Fibroblast of the aortic adventitia (primary cell): ENCODE measurements at places on chromosomes 3 and 15.

DNA sequence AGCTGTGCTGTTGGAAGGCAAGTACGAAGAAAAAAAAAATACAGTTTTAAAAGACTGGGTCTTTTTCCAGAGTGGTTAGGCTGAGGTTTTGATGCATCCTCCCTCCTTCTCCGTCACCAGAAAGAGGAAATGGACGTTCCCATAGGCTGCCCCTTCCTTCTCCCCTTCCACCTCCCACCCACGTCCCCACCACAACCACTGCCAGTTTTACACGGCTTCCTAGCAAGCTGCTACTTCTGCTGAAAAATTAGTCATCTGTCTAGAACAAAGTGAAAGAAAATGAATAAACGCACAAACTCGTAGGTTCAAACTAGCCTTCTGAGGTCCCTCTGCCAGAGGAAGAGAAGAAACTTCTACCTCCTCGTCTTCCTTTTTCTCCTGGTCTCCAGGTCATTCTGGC lies 71.6 kb upstream of the RPL35A start:
- no peak for DNase-seq

DNA sequence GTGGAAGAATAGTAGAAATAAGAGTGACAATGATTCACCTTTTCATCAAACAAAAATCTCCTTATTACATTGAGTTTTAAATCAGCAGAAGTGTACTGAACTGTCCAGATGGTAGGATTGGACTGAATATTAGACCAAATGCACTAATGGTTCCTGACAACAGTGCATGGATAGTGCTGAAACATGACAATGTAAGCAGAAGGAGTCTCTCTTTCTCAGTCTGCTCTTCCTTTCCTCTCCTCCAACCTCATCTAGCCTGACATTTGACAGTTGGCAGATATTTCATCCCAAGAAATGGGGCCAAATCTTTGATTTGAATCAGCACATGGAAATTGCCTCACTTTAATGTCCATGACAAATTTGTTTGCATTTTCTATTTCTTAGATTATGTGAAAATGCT lies 225.1 kb upstream of the PLSCR5 start:
- DNase-seq: no peak

DNA sequence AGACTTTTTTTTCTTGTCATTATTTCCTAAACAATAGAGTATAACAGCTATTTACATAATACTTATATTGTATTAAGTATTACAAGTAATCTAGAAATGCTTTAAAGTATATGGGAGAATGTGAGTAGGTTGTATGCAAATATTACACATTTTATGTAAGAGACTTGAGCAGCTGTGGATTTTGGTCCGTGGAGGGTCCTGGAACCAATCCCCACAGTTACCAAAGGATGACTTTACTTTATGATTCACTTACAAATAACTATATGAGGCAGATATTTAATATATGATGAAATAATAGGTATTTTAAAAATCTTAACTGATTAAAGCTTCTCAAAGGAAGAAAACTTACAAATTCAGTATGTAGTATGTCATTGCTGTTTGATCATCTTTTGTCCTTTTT lies 56.3 kb downstream of the PPP2R3A start:
- peak; percentile 39 for DNase-seq

- DNase-seq: peak; percentile 12
Measured at GRCh38 chr3:14764331-14765059, 54.3 kb upstream of the FGD5 start.

DNA sequence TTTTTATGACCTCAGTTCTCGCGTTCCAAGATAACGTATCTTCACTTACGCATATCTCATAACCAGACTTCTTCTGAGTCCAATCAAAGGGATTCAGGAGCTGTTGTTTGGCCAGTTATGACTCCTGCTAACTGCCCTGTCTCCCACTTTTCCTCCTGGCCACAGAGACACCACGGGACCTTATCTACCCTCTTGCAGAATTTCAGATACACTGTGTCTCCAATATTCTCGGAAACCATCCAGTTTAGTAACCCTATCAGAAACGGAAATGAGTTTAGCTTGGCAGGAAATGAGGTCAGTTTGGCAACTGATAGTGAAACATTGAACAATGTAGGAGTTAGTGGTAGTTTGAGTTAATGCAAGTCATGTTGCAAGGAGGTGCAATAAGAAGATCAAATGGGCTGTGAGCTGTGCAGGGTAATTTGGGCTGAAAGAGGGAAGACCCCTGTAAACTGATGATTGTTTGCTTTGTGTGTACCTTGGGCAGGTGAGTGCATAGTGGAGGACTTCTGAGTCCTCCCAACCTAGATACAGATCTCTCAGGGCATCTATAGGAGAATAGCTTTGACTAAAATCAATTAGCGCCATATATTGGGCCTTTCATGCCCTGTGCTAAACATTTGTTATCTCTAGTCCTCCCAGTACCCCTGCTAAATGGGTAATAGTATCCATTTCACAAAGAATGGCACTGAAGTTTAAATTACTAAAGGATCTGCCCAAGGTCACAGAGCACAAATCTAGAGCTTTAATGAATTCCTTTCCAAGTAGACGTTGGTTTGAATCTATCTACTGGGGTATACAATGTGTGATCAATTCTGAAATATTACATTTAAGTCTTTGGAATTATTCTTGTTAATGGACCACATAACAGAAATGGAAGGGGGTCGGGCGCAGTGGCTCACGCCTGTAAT lies 41.3 kb upstream of the PIK3CB start:
- peak; percentile 57 for DNase-seq

DNA sequence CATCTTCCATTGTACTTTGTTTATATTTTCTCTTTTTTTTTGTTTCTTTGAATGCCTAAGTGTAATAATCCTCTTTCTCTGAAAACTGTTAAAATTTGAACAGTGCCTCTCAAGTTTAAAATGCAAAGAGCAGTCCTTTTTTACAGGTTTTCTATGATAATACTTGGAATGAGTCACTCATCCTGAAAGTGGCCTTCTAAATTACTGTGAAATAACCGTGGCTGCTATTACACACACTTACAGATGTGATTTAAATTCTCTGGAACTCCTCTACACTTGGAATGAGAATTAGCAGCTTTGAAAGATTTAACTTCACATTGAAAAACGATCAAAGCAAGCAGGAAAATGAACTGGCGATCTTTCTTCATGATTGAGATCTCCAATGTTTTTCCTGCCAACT lies 105.9 kb downstream of the ROBO1 start:
- no peak for DNase-seq

DNA sequence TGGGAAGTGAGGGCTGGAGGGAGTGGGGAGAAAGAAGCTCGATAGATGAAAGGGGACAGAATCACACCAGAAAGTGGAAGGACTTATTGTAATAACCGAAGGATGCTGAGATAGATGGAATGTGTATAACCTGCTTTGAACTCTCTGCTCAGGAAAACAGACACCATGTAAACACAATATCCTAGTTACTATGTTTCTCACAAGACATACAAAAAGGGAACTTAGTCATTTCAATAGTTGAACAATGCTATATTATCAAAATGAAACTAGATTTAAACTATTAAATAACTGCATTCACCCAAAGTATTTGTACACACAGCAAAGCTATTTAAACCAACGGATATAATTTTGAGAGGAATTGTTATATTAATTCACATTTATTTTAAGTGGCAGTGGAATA lies 108.3 kb upstream of the GADL1 start:
- no peak for DNase-seq

DNA sequence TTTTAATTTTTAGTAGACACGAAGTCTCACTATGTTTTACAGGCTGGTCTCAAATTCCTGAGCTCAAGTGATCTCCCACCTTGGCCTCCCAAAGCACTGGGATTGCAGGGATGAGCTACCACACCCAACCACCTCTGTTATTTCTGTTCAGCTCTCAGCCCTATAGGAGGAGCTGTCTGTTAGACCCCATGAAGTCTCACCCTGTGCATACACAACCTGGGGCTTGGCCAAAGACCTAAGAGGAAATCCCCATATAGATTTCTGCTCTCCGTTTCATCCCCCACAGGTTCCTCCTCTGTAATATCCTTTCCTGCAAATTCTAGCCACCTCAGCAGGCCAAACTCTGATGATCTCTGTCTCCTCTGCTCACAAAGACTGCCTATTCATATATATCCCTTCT lies 56.6 kb upstream of the CTDSPL2 start:
- no peak for DNase-seq

DNA sequence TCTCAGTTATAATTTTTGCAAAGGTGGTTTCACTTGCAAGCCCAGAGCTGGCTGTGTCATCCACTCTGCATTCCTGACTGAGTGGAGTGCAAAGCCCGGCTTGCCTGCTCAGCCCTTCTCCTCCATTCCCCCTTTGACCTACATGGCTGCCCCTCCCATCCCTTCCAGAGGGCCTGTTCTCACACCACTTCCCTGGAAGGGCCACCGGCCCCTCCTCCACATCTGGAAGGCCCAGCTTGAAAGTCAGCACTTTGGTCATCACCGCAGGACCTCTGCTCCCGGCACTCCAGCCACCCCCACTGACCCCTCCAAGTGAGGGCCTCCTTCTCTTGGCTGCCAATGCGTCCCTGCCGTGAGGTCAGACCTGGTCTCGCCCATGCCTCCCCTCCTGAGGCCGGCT lies 74.1 kb upstream of the RNF7 start:
- DNase-seq: peak; percentile 63

GRCh38 chr15:63277893-63278456 lies 570 bp downstream of the APH1B start:
- DNase-seq: no peak

- no peak for DNase-seq
Measured at GRCh38 chr15:90619468-90619867, 89.7 kb downstream of the CRTC3 start.

- DNase-seq: peak; percentile 59
Measured at GRCh38 chr3:192869131-192870031, 48.3 kb downstream of the MB21D2 start.

DNA sequence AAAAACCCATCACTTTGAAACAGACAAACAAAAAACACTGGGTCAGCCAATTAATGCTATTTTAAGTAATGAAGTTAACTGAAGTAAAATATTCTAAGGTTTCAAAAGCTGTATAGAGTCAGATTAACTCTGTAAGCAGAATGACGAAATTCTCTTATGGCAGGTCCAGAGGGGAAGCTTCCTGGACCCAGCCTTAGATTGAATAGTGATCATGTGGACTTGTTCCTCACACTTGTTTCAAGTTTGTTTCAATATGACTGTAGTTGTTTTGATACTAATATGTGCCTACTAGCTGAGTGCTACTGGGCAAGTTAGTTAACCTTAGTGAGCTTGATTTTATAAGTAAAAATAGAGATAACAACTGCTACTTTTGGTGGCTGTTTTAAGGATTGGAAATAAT lies 32.6 kb downstream of the PLS1 start:
- DNase-seq: no peak
